ENCODE measurements at places on chromosomes 7 and 10. TPM values are rescaled to one million over a fixed set of nuclear protein-coding genes. Genes with fewer than 3 reads are reported as not detected.

Gene ANKMY2
- 12.0 TPM for total RNA-seq

Gene HDAC9
- 14.6 TPM for total RNA-seq

GRCh38 chr10:120749072-120749471 is 102.1 kb upstream of the WDR11 start:
- H3K27me3 ChIP-seq, result no peaks in the 10 kb centered on the region
- H3K27ac ChIP-seq, result no peak overlapping the region
- no peak for DNase-seq
- no peak overlapping the region for H3K4me3 ChIP-seq

GRCh38 chr10:99733366-99733765 is 1.3 kb downstream of the CUTC start:
- no peak overlapping the region for H3K27ac ChIP-seq
- no peak for DNase-seq
- H3K27me3 ChIP-seq, result no peaks in the 10 kb centered on the region
- H3K4me3 ChIP-seq, result peak overlapping the region; percentile 99

- peaks cover 4% of the 10 kb centered on the region for H3K36me3 ChIP-seq
- peaks cover 3% of the 10 kb centered on the region for H3K4me1 ChIP-seq
- no peak overlapping the region for H3K4me3 ChIP-seq
- DNase-seq, result no peak
- H3K27me3 ChIP-seq, result no peaks in the 10 kb centered on the region
Measured at GRCh38 chr10:31207636-31208035, 111.4 kb upstream of the ZEB1 start.

Gene NPSR1
- not detected for total RNA-seq

DNA sequence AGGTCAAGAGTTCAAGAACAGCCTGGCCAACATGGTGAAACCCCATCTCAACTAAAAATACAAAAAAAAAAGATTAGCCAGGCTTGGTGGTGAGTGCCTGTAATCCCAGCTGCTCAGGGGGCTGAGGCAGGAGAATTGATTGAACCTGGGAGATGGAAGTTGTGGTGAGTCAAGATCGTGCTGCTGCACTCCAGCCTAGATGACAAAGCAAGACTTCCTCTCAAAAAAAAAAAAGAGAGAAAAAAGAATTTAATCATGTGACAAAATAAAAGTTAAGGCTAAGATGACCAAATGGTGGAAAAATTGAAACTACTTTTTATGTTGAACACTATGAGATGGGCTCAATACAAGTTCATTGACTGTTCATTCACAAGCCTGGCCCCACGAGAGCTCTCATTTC is 141.1 kb upstream of the WDR11 start:
- H3K27ac ChIP-seq, result no peak overlapping the region
- H3K4me3 ChIP-seq, result no peak overlapping the region
- no peaks in the 10 kb centered on the region for H3K27me3 ChIP-seq
- peaks cover 12% of the 10 kb centered on the region for H3K4me1 ChIP-seq
- DNase-seq, result no peak

- no peak overlapping the region for H3K27ac ChIP-seq
- H3K4me1 ChIP-seq, result peaks cover 40% of the 10 kb centered on the region
- H3K27me3 ChIP-seq, result no peaks in the 10 kb centered on the region
- DNase-seq, result peak; percentile 52
- peaks cover 26% of the 10 kb centered on the region for H3K36me3 ChIP-seq
Measured at GRCh38 chr7:157139111-157139809, 534 bp downstream of the UBE3C start.

Gene COA1
- total RNA-seq, result 146 TPM

DNA sequence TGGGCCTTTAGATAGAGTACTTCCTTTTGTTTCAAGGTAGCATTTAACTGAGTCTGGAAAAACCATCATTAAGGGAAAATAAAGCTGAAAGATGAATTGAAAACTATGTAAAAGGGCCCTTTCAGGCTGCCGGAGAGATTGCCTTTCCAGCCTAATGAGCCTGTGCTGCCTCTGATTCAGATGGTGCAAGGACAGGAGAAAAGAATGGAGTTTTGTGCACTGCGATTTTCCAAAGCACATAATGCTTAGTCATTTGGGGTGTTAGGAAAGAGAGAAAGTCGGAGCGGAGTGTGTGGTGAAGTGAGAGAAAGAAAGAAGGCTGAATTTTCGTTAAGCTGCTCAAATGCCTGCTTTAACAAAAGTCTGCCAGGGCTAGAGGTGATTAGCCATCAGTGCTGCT is 259.7 kb downstream of the PAXIP1 start:
- no peak for DNase-seq
- peaks cover 83% of the 10 kb centered on the region for H3K36me3 ChIP-seq
- H3K27ac ChIP-seq, result no peak overlapping the region
- peaks cover 6% of the 10 kb centered on the region for H3K27me3 ChIP-seq

Gene PDE6C
- total RNA-seq, result not detected

- H3K4me1 ChIP-seq, result peaks cover 64% of the 10 kb centered on the region
- no peak for DNase-seq
- no peak overlapping the region for H3K4me3 ChIP-seq
- H3K36me3 ChIP-seq, result peaks cover 7% of the 10 kb centered on the region
- peak overlapping the region; percentile 23 for H3K27ac ChIP-seq
- H3K27me3 ChIP-seq, result no peaks in the 10 kb centered on the region
Measured at GRCh38 chr10:80498833-80499741, 38.6 kb upstream of the SH2D4B start.

DNA sequence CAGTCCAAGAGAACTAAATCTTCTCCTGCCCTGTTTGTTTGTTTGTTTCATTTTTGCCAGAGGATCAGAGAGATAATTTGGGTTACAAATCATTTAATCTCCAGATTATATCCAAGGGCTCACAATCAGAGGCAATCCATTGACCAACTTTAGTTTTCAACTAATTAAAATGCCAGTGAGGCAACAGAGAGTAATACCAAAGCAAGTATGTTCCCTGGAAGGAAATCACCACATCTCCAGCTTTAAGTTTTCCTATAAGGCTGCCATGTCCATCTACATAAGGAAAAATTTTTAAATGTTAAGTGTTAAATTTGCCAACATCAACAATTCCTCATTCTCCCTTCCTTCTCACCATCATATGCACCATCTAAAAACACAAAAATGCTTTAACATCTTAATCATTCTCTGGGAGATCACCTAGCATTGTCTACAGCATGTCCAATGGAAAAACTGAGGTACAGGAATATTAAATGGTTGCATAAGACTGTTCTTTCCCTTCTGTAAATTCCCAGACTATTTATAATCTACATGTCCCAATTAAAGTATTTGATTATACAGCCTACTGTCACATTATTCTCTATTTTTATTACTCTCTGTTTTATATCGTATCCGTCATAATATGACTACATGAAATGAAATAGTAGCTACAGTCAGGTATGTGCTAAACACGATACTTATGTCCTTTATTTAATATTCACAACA is 14.1 kb downstream of the USP54 start:
- peaks cover 3% of the 10 kb centered on the region for H3K4me1 ChIP-seq
- DNase-seq, result no peak
- H3K27me3 ChIP-seq, result no peaks in the 10 kb centered on the region
- H3K36me3 ChIP-seq, result peaks cover 3% of the 10 kb centered on the region

Gene AP5Z1
- total RNA-seq, result 25.6 TPM

DNA sequence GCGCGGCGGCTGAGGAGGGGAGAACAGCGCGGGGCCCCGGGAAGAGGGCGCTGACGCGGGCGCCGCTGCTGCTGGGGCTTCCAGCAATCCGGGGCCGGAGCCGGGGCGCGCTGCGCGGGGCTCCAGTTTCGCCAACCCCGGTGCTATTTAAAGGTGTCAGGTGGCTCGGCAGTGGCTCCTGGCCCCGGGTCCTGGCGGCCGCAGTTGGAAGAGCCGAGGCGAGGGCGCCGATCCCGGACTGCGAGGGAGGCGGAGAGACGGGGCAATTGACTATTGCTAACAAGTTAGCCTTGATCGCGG is 347 bp downstream of the LBX1 start:
- H3K27ac ChIP-seq, result no peak overlapping the region
- DNase-seq, result peak; percentile 65
- peaks cover 40% of the 10 kb centered on the region for H3K4me1 ChIP-seq
- H3K27me3 ChIP-seq, result peaks cover 96% of the 10 kb centered on the region
- no peaks in the 10 kb centered on the region for H3K36me3 ChIP-seq
- H3K4me3 ChIP-seq, result peak overlapping the region; percentile 55

DNA sequence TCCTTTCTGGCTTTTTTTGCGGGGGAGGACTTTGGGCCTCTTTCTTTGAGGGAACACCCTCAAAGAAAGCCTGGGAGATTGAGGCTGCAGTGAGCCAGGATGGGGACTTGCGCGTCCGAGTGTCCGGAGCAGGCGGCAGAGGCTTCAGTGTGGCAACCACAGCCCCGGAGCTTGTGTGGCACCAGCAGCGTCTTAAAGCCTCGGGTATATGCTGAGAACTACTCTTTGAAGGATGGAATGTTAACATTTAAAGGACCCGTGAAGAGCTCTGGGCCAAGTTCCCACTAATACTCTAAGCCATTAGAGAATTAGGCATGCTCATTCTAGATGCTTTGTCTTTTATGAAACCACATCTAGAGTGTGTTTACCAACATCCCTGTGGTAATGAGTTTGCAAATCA is 168.2 kb downstream of the SEPTIN7 start:
- no peak overlapping the region for H3K27ac ChIP-seq
- no peak for DNase-seq
- no peaks in the 10 kb centered on the region for H3K27me3 ChIP-seq
- no peak overlapping the region for H3K4me3 ChIP-seq
- H3K4me1 ChIP-seq, result no peaks in the 10 kb centered on the region

Gene MNX1
- 0.46 TPM for total RNA-seq

Gene SSC4D
- total RNA-seq, result 27.9 TPM

Gene PRXL2A
- 56.5 TPM for total RNA-seq

DNA sequence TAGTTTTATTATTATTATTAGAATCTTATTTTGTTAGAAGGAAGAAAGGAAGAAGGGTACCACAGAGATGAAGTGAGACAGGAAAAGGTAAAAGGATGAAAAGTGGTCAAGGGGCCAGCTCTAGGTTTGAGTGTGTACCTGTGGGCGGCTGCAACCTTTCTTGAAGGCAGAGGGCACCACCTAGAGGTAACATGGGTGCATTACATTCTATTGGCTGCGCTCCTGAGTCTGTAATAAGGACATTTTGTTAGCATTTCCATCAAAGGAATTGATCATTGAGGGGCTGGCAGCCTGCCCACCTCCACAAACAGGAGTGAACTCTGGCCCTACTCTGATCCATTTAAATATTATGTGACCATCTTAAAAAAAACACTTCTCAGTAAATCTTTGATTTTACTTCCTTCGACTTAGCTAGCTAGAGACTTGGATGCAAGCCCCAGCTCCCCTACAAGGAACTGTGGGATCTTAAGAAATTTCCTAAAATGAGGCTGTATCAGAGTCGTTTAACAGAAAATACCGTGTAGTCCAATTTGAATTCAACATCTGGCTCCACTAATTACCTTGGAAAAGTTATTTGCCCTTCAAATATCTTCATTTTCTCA is 610.4 kb downstream of the IPMK start:
- no peak overlapping the region for H3K4me3 ChIP-seq
- H3K27ac ChIP-seq, result no peak overlapping the region
- peaks cover 15% of the 10 kb centered on the region for H3K4me1 ChIP-seq
- peak; percentile 68 for DNase-seq
- no peaks in the 10 kb centered on the region for H3K36me3 ChIP-seq
- no peaks in the 10 kb centered on the region for H3K27me3 ChIP-seq

GRCh38 chr7:143283381-143283780 is 1.4 kb upstream of the TMEM139 start:
- no peak for DNase-seq
- H3K4me3 ChIP-seq, result no peak overlapping the region
- H3K4me1 ChIP-seq, result peaks cover 28% of the 10 kb centered on the region
- H3K27me3 ChIP-seq, result peaks cover 47% of the 10 kb centered on the region
- peaks cover 13% of the 10 kb centered on the region for H3K36me3 ChIP-seq

DNA sequence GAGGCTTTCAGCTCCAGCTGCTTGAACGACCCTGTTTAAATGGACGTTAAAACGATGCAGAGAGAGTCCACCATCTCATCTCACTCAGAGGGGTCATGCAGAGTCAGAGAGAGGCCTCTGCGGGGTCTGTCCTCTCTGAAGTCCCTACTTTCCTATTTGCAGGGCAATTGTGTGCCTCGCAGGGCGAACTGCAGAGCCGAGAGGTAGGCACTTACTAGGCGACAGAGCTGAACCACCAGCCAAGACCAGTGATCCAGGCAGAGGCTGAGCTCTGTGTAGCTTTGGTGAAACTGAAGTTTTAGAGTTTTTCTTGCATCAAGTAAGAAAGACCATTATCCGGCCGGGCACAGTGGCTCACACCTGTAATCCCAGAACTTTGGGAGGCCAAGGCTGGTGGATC is 64.1 kb upstream of the CUX1 start:
- no peak overlapping the region for H3K27ac ChIP-seq
- H3K36me3 ChIP-seq, result no peaks in the 10 kb centered on the region
- H3K4me3 ChIP-seq, result no peak overlapping the region
- no peak for DNase-seq
- no peaks in the 10 kb centered on the region for H3K4me1 ChIP-seq
- no peaks in the 10 kb centered on the region for H3K27me3 ChIP-seq

Gene GLI3
- total RNA-seq, result 46.2 TPM

DNA sequence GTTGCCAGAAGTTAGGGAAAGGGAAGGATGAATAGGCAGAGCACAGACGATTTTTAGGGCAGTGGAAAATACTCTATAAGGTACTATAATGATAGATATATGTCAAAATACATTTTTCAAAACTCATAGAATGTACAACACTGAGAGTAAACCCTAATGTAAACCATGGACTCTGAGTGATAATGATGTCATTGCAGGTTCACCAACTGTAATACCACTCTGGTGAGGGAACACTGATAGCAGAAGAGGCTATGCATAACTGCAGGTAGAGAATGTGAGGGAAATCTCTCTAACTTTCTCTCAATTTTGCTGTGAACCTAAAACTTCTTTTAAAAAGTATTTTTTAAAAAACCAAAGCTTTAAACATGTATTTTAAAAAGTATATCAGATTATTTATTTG is 22.1 kb downstream of the POT1 start:
- peaks cover 3% of the 10 kb centered on the region for H3K36me3 ChIP-seq
- DNase-seq, result no peak
- no peak overlapping the region for H3K27ac ChIP-seq

DNA sequence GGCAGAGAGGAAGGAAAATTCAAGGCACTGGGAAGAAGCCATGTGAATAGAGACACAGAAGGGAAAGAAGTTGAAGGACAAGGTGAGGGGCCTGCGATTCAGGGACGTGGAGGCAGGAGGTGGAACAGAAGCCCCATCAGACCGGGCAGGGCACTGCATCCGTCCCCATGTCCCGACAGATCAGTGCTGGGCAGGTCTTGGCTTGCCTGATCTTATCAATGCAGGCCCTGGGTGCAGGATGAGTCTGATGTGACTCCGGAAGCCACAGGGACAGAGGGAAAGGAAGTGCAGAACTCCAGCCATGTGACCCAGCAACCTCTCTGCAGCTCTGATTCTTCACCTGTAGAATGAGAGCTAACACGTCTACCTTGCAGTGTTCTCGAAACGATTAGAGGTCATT is 136.2 kb upstream of the CTBP2 start:
- no peaks in the 10 kb centered on the region for H3K4me1 ChIP-seq
- H3K27ac ChIP-seq, result no peak overlapping the region
- H3K27me3 ChIP-seq, result peaks cover 5% of the 10 kb centered on the region
- no peak overlapping the region for H3K4me3 ChIP-seq

DNA sequence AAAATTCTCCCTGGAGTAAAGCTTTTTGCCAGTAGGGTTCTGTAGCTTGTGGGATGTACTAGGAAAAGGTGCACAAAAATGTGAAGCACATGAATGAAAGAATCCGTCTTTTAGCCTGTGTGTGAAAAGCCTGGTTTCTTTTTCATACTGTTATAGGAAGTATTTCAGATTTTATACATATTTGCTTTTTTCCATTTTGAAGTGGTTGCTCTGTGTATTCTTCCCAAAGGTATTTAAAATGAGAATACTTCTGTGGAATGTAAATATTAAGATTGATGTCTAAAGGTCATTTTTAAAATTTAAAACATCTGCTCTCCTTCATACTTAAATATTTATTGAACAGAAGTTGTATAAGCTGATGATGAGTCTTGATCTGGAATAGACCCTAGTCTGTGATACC is 96.8 kb downstream of the CDK14 start:
- H3K4me1 ChIP-seq, result peaks cover 16% of the 10 kb centered on the region
- no peak overlapping the region for H3K27ac ChIP-seq
- H3K36me3 ChIP-seq, result peaks cover 5% of the 10 kb centered on the region
- H3K4me3 ChIP-seq, result no peak overlapping the region

Gene MSMB
- total RNA-seq, result not detected

Measured in WTC11 (cell line).